ENCODE measurements at places on chromosomes 1 and 21.

DNA sequence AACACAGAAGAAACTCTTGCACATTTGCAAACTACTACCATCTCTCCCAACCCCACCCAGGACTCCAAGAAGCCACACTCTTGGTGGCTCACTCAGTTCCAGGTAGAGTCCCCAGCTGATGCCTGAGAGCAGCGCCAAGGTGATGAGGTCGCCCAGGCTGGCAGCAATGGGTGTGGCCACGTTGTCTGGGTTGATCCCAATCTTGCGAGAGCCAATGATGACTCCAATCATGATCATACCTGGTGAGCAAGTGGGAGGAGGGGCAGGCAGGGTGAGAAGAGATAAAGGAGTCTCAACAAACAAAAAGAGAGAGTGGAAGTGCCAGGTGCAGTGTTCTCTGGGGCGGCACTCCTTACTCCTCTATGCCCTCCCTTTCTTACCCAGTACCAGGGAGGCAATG is 14.4 kb downstream of the SLC41A1 start:
- no peak for DNase-seq

DNA sequence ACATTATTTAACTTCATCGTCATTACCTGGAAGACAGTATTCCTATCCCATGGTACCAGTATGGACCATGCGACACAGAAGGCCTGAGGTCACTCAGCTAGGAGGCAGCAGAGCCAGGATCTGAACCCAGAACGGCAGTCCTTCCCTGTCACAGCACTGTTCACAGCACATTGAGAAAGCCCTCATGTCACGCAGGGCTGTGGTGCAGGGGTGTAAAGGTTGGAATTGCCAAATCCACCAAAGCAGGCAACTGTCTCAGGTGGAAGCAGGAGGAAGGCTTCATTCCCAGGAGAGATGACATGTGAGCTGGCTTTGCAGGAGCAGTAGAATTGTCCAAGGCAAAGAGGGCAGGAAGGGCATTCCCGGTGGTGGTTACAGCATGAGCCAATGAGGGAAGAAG is 9.9 kb upstream of the TTC22 start:
- no peak for DNase-seq

DNA sequence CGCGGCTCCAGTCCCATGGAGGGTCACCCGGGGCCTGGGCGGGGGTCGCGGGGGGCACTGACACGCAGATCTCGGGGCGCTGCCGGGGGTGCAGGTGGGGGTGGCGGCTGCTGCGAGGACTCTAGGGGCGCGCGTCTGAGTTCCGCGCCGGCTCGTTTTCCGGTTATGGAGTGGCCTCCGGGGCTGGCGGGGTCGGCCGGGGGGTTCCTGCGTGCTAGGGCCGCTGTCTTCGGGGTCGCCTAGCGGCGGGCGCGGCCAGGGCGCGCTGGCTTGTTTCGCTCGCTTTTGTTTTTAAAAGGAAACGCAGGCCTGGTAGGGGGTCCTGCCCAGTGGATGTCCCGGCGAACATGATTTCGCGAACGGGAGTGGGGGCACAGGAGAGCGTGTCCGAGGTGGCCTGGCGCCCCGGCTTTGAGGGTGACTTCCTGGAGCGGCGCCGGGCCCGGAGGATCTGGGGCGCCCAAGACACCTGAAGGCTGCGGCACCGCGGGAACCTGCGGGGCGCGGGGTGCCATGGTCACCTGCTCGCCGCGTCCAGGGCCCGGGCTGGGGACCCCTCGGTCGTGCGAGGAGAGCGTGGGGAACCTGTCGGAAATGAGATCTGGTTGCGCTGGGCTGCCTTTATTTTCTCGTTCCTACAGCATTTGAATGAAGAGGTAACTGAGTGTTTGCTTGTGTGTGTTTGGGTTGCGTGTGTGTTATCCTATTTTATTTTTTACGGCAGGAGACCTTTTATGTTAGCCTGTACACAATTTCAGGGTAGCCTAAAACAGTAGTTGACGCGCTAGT is 618 bp downstream of the ETS2 start:
- peak; percentile 42 for DNase-seq

- DNase-seq: no peak
These were observed 24.3 kb upstream of the MTF1 start for GRCh38 chr1:37883671-37884070.

DNA sequence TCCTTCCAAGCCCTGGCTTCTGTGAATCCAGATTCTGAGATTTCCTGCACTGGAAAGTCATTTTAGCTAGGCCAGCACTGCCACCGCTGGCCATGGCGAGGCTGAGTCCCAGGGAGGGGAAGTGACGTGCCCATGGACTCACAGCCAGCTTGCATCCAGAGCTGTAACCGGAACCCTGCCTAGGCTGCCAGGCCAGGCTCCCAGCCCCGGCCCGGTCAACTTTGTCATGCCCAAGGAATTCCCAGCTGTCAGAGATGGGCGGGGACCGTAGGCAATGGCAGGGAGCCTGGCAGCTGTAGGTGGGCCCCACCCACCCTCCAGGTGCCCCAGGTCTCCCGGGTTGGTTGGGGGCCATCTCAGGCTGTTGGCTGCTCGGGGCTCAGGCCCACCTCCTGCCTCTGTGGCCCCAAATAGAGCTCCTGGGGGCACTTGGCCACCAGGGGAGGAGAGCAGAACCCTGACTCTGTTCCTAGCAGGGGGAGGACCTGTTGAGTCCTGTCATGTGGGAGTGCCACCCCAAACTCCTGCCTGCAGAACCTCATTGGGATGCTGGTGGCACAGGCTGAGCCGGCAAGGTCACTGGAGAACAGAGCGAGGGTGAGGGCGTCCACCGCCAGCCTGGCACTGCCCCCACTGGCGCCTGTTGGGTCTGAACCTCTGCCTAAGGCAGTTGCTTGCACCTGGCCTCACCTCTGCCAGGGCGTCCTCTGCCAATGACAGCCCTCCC is 57.8 kb downstream of the FOXO6 start:
- DNase-seq: no peak

- no peak for DNase-seq
These were observed 7.5 kb upstream of the CDC14A start for GRCh38 chr1:100344774-100345173.

GRCh38 chr21:40929833-40930232 is 82.9 kb upstream of the DSCAM start:
- no peak for DNase-seq

GRCh38 chr1:227790868-227791267 is 24.6 kb upstream of the PRSS38 start:
- no peak for DNase-seq

GRCh38 chr1:246214708-246215509 is 292.2 kb downstream of the SMYD3 start:
- peak; percentile 94 for DNase-seq

GRCh38 chr1:12166834-12167492 is at the start of gene TNFRSF1B:
Gene TNFRSF1B (plus strand): TSS chr1:12166991. CDS start chr1:12167092, 101 bp downstream.
- DNase-seq: peak; percentile 97

All from suppressor macrophage treated with lipopolysaccharide for 4 hours (primary cell).